Cardiac fibroblast (primary cell): ENCODE measurements at places on chromosomes 3 and 15.

DNA sequence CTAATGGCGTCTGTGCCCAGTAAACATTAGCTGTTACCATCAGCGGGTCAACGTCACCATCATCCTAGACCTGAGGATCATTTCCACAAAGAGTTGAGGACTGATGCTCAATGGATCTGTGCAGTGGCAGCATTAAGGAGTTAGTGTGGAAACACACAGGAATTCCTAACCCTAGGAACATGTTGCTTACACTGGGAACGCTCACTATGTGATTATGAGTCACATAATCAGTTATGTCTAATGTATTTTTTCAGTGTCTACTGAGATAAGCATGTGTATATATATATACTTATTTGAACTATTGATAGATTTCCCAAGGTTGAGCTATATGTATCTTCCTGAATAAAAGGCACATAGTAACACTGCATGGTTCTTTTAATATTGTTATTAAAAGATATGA lies 19.0 kb downstream of the ARNT2 start:
- no peak for DNase-seq

- no peak for DNase-seq
These were observed 43.4 kb downstream of the TLE3 start for GRCh38 chr15:70054366-70054765.

GRCh38 chr3:160815280-160815679 lies 59.2 kb downstream of the PPM1L start:
- DNase-seq = no peak

- no peak for DNase-seq
These were observed 83.0 kb downstream of the MOBP start for GRCh38 chr3:39550354-39551051.

GRCh38 chr3:152556731-152557254 lies 278.1 kb upstream of the P2RY1 start:
- peak; percentile 92 for DNase-seq

- peak; percentile 69 for DNase-seq
These were observed at the start of gene ITPKA for GRCh38 chr15:41493205-41493901. Gene ITPKA (plus strand): TSS chr15:41493874. CDS start chr15:41493928, 54 bp downstream.

- DNase-seq = no peak
These were observed 92.4 kb upstream of the LRRFIP2 start for GRCh38 chr3:37266809-37267208.

GRCh38 chr3:37097776-37098175 lies 76.6 kb downstream of the LRRFIP2 start:
- DNase-seq = no peak

DNA sequence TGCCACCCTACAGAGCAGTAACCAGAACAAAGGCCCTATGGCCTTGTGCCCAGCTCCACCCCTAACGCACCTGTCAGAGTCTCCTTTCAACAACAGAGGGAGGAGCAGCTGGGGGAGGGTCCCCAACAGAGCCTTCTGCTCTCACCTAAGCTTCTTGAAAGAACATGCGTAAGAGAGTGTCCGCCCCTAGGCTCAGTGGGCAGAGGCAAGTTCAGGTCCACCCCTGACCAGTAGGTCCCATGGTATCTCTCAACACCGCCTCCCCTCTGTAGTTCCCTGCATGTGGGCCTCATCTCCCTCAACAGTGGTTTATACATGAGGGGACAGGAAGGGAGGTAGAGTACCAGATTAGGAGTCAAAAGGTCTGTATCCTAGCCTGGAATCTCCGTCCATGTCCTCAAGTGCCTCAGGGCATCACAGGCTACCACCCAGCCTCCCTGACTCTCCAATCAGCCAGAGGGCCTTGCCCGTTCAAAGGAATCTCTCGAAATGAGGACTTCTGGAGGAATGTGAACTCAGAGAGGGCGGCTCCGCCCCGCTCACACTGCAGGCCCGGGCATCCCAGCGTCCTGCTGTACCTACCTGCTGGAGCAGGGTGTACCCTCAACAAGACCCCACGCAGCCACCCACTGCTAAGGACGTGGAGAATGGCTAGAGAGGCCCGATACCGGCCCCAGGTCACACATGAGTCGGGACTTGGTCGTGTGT lies 680 bp downstream of the POC1A start:
- peak; percentile 27 for DNase-seq

DNA sequence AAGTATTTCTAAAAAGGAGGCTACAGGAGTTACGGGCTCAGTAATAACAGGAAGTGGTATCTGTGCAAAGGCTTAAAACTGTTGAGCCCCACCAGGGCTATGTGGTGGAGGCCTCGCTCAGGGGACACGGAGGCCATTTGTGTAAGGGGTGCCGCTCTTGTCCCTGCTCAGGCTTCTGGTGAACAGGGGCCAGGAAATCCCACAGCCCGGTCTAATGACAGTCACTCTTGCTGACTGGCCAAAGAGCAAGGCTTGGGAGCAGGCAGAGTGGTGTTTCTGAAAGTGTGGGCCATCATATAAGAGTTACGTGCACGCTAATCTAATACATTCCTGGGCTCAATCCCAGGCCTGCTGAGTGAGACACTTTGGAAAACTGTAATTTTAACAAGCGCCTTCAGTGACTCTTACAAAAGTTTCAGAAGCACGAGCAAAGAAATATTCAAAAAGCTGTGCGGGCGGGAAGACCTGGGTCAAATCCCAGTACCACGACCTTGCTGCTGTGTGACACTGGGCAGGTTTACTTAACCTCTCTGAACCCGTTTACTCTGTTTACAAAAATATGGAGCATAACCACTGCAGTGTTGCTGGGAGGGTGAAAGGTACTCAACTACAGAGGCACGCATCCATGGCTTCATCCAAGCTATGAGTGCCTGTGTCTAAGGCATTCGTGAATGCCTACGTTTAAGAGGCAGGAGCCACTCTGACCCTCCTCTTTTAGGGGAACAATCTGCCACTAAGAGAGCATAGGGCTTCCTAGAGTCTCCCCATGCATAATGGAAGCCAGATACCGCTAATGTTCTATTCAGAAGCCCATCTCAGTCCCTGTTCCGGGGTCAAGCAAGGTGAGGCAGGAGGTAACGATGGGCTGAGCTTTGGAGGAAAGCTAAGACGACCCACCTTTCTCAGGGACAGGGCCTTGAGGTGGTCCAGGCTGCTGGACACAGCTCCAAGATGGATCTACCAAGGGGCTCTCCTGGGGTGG lies 2.0 kb downstream of the ATP10A start:
- DNase-seq = no peak

DNA sequence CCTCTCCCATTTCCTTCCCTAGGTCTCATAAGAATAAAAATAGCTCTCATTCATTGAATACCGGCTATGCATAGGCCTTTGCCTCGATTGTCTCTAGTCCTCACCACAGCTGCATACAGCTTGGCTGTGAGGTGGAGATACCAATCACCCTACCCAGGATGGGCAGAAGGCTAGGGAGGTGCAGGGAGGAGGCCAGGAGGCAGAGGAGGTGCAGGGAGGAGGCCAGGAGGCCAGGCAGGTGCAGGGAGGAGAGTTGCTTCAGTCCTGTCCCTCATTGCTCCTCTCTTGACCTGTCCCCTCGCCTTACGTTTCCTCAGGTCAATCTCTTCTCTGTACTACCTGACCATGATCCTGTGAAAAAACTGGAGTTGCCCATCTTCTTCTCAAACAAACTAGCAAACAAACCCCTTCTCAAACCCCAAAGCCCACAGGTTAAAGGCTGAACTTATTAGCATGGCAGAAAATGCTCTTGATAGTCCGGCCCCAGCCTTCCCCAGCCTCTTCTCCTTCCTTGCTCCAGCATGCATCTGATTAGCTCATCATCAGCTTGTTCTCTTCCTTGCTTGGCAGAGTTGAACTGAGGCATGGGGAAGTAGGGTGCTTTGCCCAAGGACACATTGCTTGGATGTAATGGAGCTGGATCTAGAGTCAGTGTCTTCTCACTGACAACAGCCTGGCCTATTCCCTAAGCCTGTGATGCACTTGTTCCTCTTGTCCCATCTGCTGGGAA lies 15.8 kb downstream of the PODXL2 start:
- no peak for DNase-seq

DNA sequence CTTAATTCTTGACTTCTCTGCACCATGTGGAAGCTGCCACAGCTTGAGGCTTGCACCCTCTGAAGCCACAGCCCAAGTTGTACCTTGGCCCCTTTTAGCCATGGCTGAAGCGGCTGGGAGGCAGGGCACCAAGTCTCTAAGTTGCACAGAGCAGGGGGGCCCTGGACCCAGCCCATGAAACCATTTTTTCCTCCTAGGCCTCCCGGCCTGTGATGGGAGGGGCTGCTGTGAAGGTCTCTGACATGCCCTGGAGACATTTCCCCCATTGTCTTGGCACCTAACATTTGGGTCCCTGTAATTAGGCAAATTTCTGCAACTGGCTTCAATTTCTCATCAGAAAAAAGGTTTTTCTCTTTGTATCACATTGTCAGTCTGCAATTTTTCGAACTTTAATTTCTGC lies 92.8 kb upstream of the GALNT15 start:
- DNase-seq = no peak

DNA sequence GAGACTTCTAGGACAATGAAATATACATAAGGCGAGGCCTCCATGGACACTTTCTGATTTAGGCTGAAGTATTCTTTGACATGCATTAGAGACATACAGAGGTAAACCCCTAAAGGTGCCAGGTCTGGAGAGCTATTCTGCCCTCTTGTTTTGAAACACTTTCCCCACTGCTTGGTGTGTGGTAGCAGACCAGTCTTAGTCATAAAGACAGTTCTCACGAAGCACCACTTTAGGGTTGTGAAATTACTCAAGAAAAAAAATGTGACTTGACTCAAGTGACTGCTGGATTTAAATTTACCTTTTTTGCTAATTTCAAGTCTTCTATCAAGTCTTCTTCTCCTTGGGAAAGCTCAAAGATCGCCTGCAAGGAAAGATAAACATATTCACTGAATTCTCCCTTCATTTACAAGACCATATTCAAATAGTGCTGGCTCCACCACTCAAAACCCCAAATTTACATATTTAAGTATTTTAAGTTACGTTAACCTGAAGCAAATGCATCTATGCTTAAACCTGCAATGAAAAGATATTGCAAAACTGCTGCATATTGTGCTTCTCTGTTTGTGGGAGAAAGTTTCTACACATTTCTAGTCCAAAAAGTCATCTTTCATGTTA lies 48.4 kb downstream of the ARHGEF3 start:
- DNase-seq = peak; percentile 57

- DNase-seq = no peak
These were observed 140.5 kb upstream of the ADAMTS9 start for GRCh38 chr3:64828276-64828675.

GRCh38 chr3:72193771-72194430 lies 409.0 kb upstream of the PROK2 start:
- no peak for DNase-seq

DNA sequence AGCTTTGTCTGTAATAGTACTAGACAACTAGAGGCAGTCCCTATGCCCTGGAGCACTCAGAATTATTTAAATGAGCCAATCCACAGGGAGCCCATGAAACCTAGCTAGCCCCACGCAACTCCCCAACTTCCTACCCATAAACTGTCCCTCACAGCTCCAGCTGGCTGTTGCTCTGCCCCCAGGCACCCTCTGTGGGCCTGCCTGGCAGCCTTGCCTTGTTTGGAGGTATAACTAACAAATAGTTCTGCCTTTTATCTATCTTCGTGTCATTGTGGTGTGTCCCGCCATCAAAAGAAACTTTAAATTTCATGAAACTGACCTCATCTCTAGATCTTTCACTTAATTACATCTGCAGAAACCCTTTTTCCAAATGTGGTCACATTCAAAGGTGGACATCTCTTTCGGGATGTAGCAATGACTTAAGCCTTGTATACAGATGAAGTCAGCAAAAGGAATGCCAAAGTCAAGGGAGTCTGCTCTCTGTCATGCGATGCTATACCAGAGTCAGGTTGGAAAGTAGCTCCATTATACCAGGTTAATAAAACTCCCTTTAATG lies 1.8 kb upstream of the RTP3 start:
- peak; percentile 82 for DNase-seq
